Kidney epithelial cell (primary cell): ENCODE measurements at places on chromosomes 2 and 18. TPM values are rescaled to one million over a fixed set of nuclear protein-coding genes. Genes with fewer than 3 reads are reported as not detected.

GRCh38 chr2:236899146-236899545 lies 186.5 kb upstream of the COPS8 start:
- no peak for DNase-seq

GRCh38 chr2:167752734-167753133 lies 494.7 kb downstream of the STK39 start:
- DNase-seq: no peak

DNA sequence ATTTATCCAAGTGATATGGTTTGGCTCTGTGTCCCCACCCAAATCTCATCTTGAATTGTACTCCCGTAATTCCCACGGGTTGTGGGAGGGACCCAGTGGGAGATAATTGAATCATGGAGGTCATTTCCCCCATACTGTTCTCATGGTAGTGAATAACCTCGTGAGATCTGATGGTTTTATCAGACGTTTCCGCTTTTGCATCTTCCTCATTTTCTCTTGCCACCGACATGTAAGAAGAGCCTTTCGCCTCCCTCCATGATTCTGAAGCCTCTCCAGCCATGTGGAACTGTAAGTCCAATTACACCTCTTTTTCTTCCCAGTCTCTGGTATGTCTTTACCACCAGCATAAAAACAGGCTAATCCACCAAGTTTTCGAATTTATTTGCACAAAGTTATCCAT lies 20.3 kb upstream of the CHST10 start:
- no peak for DNase-seq

LIMS3 gene
- 0.62 and 4.1 TPM in 2 replicates for total RNA-seq

GRCh38 chr2:42829671-42830440 lies 37.5 kb upstream of the HAAO start:
- DNase-seq: no peak

- DNase-seq: no peak
Observed at GRCh38 chr2:128457006-128457604, 138.4 kb upstream of the HS6ST1 start.

DNA sequence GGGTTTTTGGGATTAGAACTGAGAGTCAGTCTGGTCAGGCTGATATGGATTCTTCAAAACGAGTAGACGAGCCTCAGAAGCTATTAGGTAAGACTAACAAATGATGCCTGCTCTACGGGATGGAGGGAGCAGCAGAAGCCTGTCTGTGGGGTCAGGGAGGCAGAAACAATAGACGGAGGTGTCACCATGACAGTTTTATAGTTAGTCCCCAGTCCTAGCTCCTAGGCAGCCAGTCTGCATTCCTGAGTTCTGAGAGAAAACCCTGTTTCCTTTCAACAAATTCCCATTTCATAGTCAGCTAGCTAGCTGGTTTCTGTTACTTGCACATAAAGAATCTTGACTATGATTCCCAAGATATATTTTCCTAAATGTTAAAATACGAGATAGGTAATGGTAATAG lies 542.1 kb downstream of the PID1 start:
- DNase-seq: no peak

- DNase-seq: no peak
Observed at GRCh38 chr18:58865701-58866065, 1.0 kb downstream of the ZNF532 start.

PTPN4 gene
- total RNA-seq: 11.5 and 18.0 TPM in 2 replicates

GRCh38 chr2:50343150-50343830 lies 688.6 kb downstream of the NRXN1 start:
- no peak for DNase-seq
